ENCODE measurements at places on chromosomes 12 and 14.

- no peak for DNase-seq
Measured at GRCh38 chr12:110750784-110751461, 8.2 kb upstream of the PPP1CC start.

- DNase-seq = no peak
Measured at GRCh38 chr12:26473291-26473690, 277.9 kb downstream of the SSPN start.

- no peak for DNase-seq
Measured at GRCh38 chr14:103225476-103225875, 102.2 kb downstream of the TNFAIP2 start.

- DNase-seq = no peak
Measured at GRCh38 chr12:40947797-40948196, 240.3 kb upstream of the PDZRN4 start.

- no peak for DNase-seq
Measured at GRCh38 chr12:90280033-90280432, 571.4 kb upstream of the ATP2B1 start.

GRCh38 chr14:64549791-64550620 lies at the start of gene PPP1R36:
Gene PPP1R36 (plus strand): TSS chr14:64549961. CDS start chr14:64549998, 37 bp downstream.
- DNase-seq = peak; percentile 35

DNA sequence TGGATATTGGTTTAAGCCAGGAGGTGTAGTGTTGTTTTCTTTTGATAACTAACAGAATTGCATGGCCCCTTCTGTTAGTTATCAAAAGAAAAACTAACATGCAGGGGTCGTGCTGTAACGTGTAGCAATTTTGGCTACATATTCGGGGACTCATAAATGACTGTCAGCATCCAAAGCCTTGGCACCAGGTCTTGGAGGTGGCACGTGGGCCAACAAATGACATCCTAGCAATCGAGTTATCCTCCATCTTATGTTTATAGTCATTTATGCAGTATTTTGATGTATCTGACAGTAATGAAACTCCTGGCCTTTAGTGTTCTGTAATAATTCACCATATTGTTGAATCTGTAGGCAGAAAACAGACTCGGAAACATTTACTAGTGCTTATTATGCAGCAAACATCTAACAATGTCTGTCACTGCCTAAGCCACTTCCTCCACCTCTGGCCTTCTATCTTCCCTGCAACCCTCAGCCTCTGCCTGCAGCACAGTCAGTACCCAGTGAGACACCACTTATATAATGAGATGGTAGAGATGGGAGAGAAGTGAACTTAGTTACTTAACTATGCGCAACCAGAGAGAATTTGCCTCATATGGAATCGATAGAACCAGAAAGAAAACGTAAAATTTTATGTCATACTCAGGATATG lies 184.6 kb downstream of the AEBP2 start:
- no peak for DNase-seq
